ENCODE measurements at places on chromosomes 7 and 10.

- no peak for DNase-seq
Observed at GRCh38 chr7:11212080-11212711, 238.5 kb downstream of the PHF14 start.

DNA sequence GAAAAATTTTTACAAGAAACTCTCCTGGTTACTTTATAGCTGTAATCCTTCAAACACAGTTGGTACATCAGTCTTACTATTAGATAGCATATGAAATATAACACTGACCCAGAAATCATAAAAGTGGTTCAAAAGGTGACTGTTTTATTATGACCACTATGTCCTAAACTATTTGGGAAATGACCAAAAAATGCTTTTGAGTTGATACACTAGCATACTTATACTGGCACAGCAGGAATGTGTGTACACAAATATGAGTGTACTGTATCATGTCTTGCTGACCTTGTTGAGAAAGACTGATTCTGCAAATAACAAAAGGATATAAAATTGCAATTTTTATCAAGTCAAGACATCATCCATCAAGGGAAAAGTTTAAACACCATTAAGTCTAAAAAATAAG lies 24.3 kb downstream of the CSTF2T start:
- DNase-seq = no peak

DNA sequence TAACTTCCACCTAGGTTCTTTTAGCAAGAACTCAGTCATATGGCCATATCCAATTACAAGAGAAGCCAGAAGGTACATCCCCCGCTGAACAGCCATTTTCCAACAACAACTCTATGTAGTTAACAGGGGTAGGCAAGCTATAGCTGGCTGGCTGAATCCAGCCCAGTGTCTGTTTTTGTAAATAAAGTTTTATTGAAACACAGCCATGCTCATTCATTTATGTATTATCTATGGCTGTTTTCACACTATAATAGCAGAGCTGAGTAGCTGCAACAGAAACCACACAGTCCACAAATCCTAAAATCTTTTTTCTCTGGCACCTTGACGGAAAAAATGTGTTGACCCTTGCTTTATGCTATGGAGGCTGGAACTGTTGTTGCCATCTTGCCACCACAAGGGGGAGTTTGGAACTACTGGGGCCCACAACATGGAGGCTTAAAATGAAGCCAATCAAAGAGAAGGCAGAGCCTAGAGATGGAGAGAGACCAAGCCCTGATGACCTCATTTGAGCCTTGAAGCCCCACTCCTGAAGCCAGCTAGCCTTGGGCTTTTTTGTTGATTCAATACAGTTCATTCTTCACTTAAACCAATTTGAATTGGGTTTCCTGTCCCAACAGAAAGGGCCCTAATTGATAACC lies 33.3 kb upstream of the XPNPEP1 start:
- no peak for DNase-seq

DNA sequence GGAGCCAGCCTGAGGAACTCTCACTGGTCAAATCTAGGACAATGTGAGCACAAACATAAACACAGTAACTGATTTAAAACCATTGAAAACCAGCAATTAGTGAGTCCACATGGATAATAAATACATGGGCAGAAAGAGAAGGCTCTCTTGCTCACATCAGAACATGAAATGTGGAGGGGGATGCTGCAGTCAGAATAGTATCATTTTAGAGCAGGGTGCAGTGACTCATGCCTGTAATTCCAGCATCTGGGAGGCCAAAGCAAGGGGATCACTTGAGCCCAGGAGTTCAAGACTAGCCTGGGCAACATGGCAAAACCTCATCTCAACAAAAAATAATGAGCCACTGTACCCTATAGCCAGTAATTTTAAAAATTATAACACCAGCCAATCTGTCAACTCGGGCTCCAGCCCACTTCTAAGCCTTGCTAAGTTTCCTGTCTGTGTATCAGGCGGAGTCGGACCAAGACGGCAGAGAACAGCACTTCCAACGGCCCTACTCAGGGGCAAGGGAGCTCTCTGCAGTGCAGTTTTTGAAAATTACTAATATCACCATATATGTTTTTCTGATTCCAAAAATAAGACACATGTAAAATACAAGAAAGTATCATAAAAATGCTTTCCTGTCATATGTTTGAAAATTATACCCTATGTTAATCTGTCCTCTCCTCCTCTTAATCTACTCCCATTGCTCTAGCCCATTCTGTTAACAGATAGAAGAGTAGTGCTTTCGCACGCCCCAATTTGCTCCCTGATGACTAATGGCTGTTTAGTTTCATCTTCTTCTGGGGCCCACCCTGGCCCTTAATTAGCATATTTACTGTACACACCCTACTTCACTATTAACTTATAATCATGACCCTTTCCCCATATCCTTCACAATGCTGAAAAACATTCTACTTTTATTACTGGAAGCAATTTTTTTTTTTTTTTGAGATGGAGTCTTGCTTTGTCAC lies 17.1 kb downstream of the URGCP start:
- DNase-seq = no peak

DNA sequence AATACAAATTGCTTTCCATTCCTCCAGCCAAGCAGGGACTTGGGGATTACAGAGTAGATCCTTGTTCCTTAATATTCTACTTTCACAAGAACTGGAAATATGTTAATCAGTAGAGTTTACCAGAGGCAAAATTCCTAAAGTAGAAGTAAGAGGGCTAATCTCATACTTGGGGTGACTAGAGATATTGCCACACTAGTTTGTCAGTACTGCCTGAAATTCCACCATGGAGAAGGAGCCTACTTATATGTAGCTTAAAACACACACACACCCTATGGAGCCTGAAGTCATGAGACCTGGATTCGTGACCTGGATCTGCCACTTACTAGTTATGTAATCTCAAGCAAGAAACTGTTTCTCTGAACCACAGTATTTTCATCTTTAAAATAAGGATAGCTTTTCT lies 33.9 kb downstream of the STRIP2 start:
- DNase-seq = no peak

DNA sequence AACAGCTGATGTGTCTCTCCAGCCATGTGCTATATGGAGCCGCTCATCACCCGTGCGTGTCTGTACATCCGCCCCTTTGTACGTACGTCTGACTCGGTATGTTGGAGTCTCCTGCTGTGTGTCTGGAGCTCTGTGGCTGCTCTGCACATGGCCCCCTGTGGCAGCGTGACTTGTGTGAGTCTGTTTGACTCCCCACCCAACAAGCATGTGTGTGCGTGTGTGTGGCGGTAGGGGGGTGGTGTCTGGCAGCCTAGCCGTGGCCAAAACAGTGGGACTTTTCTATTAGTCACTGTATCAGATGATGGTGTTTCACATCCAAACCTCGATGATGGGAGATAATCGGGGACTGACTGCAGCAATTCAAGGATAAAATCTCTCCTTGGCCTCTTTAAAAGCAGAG lies 94.1 kb downstream of the COL13A1 start:
- DNase-seq = no peak

GRCh38 chr10:97713339-97713825 lies at the start of gene MARVELD1:
Gene MARVELD1, plus strand, starts transcription at chr10:97713730. Its CDS starts 147 bp downstream, at chr10:97713877.
- DNase-seq = no peak

GRCh38 chr10:113272511-113272910 lies 280.3 kb upstream of the HABP2 start:
- DNase-seq = no peak

- DNase-seq = no peak
Observed at GRCh38 chr10:107687701-107688100, 523.2 kb upstream of the SORCS1 start.

- DNase-seq = no peak
Observed at GRCh38 chr10:107971411-107971810, 806.9 kb upstream of the SORCS1 start.

- no peak for DNase-seq
Observed at GRCh38 chr10:126598009-126598408, 72.5 kb downstream of the C10orf90 start.

- no peak for DNase-seq
Observed at GRCh38 chr10:282294-283139, 147.3 kb downstream of the ZMYND11 start.

- DNase-seq = no peak
Observed at GRCh38 chr10:101629837-101630632, 41.9 kb downstream of the DPCD start.
